ENCODE measurements at places on chromosomes 2 and 18.

- no peak for DNase-seq
Measured at GRCh38 chr18:34397286-34397896, 172.7 kb upstream of the NOL4 start.

DNA sequence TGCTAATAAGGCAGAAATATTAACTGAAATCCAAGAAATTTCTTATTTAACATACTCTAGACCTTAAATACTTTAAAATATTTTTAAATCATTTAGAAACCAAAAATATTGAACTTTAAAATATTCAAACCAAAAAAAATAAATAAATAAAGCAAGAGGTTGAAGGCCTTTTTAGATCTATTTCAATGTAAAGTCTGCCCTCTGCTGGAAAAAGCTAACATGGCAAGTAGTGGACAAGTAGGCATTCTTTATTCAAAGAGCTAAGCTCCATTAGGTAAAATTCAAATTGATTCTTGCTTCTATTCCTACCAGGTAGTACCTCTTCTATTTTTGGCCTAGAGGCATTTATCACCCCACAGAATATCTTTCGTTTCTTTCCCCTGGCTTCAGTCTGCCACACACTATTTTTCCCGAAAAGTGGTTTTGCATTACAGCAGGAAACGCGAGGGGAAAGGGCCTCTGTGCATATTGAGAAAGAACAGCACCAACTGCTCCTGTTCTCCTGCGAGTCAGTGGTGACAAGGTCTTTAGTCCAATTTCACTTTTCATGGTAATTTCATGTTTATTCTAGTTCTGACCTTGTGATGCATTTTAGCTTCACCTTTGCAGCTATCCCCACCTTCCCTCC, 20.4 kb downstream of the IFIH1 start:
- peak; percentile 88 for DNase-seq

- no peak for DNase-seq
Measured at GRCh38 chr2:203418271-203418670, 90.1 kb downstream of the ABI2 start.

GRCh38 chr2:8255448-8255800, 426.4 kb upstream of the ID2 start:
- no peak for DNase-seq

- no peak for DNase-seq
Measured at GRCh38 chr18:39448942-39449341, 1883.3 kb upstream of the CELF4 start.

GRCh38 chr2:26352892-26353291, 6.3 kb upstream of the ADGRF3 start:
- no peak for DNase-seq

- peak; percentile 32 for DNase-seq
Measured at GRCh38 chr18:3713166-3713565, 263.2 kb downstream of the TGIF1 start.

- DNase-seq, result no peak
Measured at GRCh38 chr2:72145289-72145657, 2.4 kb downstream of the CYP26B1 start.

DNA sequence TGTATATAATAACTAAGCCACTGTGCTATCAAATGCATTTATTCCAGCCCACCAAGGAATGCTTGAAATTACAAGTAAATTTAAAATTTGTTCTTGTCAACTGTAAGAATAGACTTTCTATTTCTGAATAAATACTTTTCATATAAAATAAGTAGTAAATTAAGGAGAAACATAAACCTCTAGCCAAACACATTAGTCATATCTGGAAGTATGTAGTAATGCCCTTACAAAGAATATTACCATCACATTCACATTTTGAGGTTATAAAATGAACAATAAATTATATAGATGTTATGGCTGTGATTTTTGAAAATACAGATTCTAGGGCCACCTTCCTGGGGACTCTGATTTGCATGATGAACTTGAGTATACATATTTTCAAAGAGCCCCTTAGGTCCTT, 54.7 kb downstream of the SERPINB7 start:
- DNase-seq, result no peak

DNA sequence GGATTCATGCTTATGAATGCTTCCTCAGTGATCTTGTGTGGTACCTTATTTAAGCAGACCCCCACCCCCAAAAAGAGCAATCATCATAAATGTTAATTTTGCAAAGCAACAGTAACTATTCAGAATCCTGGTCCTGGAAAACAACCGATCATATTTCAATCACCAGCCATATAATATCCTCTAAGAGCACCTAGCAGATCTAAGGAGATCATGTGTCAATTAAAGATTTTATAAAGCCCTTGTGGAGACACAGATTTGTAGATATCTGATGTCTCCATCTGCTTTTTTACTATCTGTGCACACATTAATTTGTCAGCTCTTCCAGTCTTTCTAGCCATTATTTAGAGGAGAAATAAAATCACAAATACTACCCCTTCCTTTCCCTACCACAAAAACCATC, 423.7 kb downstream of the TGIF1 start:
- no peak for DNase-seq

DNA sequence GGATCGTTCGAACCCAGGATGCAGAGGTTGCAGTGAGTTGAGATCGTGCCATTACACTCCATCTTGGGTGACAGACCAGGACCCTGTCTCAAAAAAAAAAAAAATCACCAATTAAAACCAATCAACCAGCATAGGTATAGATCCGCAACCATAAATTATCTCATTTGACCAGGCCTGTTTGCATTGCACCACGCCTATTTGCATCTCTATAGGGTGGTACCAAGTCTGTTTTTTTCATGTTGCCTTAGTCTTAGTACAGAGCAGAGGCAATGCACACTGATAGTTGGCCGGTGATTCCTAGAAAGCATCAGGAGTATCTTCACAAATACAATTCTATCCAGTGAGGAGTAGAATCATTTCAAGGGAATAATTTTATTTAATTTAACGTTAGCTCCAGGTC, 9.3 kb upstream of the NPC1 start:
- DNase-seq, result no peak

DNA sequence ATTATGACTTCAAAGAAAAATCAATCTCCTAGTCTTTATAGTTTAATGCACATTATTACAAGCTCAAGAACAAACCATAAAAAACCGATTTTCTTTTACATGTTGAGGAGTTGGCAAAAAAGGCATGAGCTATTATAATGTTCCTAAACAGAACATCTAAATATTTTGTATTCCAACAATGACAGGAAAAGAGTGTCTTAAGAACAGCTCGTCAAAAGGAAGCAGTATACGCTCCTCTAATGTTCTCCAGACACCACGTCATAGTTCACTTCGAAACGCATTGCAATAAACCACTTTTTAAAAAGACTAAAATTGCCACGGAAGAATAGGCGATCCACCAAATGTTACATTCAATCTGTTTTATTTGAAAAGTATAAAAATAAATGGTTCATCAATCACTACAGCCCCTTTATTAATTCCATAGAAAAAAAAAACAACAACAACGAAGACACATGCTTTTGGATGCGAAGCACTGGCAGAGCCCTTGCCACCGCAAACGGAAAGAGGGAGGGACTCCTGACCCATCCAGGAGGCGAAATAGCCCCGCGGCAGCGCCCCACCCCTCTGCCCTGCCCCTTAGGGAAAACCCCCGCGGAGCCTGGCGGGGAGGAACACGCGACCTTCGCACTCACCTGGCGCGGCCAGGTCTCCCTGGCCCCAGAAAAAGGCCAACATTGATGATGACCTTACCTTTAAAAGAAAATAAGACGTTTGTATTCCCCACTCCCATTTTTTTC, 45.8 kb downstream of the MBP start:
- no peak for DNase-seq

- no peak for DNase-seq
Measured at GRCh38 chr2:43163584-43164270, 62.7 kb downstream of the ZFP36L2 start.

GRCh38 chr2:97691166-97691565, 21.7 kb downstream of the C2orf92 start:
- DNase-seq, result no peak

DNA sequence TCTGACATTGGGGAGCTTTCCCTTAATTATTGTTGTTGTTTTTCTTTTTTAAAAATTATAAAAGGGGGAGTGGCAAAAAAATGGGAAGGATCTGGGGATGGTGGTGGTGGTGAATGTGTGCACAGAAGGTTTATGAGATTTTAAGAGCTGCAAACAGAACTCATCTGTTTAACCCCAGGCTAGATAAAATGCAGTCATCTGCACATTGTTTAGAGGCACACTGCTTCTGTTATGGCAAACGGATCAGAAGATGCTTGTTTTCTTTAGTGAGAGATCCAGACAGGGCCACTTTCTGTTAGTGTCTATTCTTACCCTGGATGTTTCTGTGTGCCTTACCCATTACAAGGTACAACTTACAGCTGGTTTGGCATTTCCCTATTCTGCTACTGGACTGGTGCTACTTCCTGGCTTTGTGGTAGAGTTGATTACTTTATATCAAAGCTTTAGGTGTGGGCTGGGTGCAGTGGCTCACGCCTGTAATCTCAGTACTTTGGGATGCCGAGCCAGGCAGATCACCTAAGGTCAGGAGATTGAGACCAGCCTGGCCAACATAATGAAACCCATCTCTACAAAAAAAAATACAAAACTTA, 68.2 kb upstream of the NRP2 start:
- DNase-seq, result peak; percentile 53

GRCh38 chr2:48145845-48146452, 239.7 kb upstream of the FBXO11 start:
- no peak for DNase-seq

- DNase-seq, result no peak
Measured at GRCh38 chr2:231034291-231034882, 2.9 kb upstream of the C2orf72 start.

DNA sequence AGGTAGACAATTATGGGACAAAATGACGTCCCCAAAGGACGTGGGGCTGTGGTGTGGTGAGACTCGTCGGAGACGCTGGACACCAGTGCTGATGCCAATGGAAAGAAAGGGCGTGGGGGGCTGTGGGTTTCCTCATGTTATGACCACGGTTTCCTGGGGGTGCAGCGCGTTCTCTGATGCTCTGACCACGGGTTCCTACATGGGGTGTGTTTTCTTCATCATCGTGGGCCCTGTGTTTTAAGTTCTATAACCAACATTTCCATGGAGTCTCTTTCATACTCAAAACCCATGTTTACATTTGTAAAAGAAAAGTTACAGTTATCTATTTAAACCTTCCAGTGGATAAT, 141.6 kb downstream of the RTP5 start:
- no peak for DNase-seq

DNA sequence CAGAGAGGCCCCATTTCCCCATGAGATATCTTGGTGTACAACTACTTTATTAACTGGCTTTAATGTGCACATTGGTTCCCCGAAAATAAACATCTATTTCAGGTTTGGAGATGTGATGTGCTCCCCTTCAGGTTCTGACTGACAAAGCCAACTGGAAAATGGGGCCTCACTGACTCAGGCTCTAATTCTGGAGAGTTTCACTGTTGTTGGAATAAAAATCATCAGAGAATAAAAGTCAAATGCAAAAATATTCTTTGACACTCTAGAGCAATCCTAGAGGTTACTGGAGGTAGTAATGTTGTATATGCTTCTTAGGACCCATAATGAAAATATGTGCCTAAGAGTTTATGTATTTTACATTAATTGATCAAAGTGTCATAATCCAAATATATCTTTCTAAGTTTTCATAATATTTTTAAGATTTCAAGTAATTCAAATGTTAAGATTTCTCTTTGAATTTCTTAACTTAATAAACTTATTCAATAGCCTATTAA, 189.9 kb upstream of the COL3A1 start:
- DNase-seq, result no peak

- DNase-seq, result no peak
Measured at GRCh38 chr2:200411831-200412230, 98.0 kb downstream of the KCTD18 start.

DNA sequence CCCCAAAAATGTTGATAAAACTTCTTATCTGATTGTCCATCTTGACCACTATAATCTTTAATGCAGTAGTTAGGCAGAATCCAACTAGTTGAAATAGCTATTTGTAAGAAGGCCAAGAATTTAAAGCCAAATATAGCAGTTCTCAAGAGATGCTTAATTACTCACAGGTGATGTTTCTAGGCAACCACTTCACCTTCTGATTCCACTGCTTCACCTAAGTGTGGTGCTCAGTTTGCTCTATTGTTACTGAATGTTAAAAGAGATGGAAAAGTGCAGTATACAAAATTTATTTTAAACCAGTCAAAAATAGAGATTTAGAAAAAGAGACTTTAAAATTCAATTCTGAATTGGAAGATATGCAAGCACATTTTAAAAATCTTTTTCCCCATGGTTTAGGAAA, 539.4 kb downstream of the ZNF804A start:
- DNase-seq, result no peak

GRCh38 chr2:16322308-16323125, 343.1 kb downstream of the CYRIA start:
- DNase-seq, result peak; percentile 76

DNA sequence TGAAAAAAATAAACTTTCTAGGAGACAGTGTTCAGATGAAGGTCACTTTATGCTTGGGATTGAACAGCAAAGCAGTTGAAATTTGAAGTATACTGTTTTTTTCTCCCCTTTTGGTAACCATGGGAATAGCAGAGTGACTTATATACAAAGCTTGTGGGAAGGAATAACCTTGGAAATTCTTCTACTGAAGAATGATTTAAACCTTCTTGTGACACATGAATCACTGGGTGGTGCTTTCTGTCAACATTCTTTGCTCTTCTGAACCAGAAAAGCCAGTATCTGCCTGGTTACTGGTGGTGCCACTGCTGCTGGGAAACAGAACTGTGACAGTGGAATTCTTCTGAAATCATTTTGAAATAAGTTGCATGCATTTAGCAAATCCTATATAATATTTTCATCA, 39.4 kb upstream of the RND3 start:
- peak; percentile 88 for DNase-seq

- peak; percentile 98 for DNase-seq
Measured at GRCh38 chr2:177263451-177264208, 897 bp downstream of the NFE2L2 start.

- DNase-seq, result no peak
Measured at GRCh38 chr2:6906165-6906741, 11.0 kb upstream of the RNF144A start.

- DNase-seq, result no peak
Measured at GRCh38 chr18:23832911-23833310, 143.7 kb downstream of the LAMA3 start.

- no peak for DNase-seq
Measured at GRCh38 chr2:221962186-221962585, 336.6 kb downstream of the PAX3 start.

DNA sequence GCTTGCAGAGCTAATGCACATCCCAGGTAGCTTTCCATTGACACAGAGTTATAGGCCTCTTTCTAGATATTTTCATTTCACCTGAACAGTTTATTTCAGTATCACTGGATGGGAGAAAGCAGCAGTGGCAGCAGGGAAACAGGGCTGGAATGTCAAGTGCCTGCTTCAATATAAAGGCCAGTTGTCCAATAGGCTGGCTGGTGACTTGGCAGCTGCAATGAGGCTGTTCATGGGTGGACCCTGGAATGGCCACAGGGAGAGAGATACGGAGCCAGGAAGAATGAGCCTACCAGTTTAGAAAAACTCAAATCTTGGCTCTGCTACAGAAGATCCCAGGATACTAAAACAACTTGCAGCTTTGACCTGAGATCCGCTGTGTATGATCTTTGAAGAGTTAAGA, 185.0 kb downstream of the BCL11A start:
- DNase-seq, result no peak
